ENCODE measurements at places on chromosomes 6 and 20.

DNA sequence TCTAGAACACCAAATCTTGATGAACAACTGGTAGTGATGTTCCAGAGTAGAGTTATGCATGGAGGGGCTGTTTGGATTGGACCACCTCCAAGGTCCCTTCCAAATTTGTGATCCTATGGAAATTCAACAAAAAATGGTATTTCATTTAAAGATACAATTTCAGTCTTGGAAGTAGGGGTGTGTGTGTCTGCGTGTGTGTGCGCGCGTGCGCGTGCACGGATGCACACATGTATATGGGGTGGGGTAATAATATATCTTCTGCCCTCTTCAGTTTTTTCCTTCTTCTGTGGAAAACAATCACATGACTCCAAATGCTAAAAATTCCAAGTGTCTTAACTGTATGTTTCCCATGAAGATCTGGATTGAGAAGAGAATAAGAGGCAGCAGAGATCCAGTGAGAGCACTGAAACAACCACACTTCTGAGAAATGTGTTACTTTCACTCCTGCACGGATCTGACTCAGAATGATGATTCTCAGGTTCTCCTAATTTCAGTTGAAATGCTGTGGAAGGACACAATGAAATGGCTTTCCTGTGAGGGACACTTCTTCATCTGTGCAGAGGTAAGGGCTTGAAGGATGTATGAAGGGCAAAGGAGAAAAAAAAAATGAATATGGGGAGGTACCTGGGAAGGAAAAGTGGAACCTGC lies 10.6 kb upstream of the IL17F start:
- no peak for DNase-seq

DNA sequence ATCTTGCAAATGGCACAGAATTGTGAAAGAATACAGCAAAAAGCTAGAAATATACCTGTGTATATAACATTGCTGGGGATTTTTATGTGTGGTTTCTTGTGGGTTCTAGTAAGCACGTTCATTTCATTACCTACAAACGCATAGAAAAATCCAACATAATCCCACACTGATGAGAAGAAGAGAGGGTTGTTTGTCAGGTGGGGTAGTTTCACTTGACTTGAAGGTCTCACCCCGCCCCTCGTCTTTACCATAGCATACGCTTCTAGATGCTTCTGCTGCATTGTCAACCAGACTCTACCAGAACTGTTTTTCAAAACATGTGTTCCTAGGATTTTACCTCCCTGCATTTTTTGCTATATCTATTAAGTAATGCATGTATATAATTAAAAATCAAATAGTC lies 284.1 kb upstream of the TAB2 start:
- DNase-seq = no peak

DNA sequence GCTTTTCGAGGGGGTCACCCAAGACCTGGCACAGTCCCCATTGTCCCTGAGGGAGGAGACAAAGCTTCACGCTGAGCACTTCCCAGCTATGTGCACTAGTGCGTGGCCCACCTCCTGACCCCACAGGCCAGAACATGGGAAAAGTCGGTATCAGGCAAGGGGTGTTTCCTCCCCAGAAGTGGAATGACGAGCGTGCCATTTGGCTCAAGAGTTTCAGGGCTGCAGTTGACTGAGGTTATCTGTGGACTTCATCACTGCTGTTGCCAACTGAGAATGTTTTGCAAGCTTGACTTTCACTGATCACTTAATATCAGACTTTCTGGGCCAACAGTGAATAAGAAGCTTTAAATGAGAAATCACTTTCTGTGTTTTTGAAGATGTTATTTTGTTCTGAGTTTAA lies 137.0 kb upstream of the AFDN start:
- no peak for DNase-seq

DNA sequence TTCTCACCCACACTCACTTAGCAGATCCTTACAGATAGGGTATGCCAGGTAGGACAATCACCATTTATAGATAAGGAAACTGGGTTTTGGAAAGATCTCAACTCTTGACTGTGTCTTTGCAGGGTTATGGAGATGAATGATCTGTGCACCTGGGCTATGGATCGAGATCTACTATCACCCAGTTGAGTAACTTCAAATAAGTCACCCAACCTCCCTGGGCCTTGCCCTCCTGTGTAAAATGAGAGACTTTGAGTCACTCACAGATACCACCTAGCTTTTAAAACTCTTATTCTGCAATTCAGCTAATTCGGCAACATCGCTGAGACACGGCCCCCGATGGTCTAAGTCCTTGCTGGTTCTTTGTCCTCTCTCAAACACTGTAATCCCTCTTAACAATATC lies 53.5 kb downstream of the HIVEP2 start:
- no peak for DNase-seq

DNA sequence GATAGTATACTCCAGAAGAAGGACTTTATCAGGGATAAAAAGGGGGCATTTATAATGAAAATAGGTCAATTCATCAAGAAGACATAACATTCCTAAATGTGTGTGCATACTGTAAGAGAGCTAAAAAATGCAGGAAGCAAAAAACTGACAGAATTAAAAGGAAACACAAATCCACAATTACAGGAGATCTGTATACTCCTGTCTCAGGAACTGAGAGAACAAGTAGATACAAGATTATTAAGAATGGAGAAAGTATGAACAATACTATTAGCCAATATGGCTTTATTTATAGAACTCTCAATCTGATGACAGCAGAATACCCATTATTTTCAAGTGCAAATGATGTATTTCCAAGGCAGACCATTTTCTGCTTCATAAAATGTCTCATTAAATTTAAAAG lies 167.7 kb upstream of the BMP5 start:
- DNase-seq = no peak

- no peak for DNase-seq
Observed at GRCh38 chr6:46201702-46202101, 30.9 kb upstream of the ENPP5 start.

DNA sequence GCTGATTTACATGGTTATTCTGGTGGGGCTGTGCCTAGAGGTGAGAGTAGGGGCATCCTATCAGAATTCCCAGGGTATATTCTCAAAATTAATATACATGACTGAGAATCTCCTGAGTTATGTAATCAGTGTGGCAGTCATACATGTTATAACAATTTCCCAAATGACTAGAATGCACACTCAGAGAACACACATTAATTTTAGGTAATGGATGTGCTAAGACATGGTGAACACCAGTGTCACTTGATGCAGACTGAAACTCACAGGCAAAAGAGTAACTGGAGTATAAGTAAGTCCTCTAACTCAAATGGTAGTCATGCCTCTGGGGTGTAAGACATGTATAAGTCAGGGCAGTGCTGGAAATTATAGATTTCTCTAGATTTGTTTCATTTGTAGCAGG lies 1198.4 kb upstream of the CITED2 start:
- no peak for DNase-seq

GRCh38 chr6:1464781-1465370 lies 75.5 kb downstream of the FOXF2 start:
- DNase-seq = no peak

- no peak for DNase-seq
Observed at GRCh38 chr6:75618437-75618836, 16.8 kb downstream of the SENP6 start.

DNA sequence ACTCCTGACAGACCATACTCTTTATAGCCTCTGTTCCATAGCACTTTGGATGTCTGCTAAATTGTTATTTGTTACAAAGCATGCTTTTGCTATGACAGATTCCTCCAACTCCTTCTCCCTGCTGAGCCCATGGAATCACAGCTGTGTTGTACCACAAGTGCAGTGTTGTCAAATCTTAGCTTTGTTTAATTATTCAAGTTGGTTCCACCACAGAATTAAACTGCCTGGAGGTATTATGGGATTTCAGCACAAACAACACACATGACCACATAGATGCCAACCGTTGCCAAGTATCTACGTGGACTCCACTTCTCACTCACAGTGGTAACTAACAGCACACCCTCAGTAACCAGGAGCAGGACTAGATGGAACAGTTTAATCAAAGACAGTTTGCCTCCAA lies 32.7 kb upstream of the MARCKS start:
- DNase-seq = no peak

DNA sequence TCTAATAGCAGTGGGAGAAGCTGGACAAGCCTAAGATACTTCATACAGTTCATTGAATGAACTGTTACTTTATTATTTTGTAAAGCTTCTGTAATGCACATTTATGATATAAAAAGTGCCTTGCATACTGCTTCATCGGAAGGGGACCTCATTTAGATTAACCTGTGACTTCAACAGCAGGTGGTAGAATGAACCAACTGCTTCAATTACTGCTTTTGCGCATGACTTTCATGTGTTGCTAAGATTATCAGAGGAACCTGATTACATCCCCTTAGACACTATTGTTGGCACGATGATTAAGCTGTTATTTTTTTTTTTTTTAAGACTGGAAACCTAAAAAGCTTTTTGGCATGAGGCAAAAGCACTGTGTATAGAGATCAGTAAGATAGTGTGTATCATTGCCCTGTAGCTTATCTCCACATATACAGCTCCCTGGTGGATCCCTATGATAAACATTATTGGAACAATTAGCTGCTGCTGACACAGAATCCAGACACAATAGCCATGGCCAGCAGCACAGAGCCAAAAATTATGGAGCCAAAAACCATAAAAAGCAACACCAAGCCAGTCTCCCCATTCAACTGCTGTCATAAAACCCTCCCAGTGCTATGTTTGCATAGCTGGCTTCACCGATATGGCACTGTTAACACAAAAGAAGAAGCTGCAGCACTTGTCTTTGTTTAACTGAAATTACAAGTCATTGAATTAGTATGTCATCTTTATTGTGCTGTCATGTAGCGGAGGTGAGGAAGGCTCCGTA lies 731.6 kb upstream of the MMS22L start:
- DNase-seq = no peak

GRCh38 chr20:50198180-50198666 lies 7.6 kb downstream of the CEBPB start:
- DNase-seq = no peak

- no peak for DNase-seq
Observed at GRCh38 chr20:63151554-63152321, 64.2 kb downstream of the YTHDF1 start.

- no peak for DNase-seq
Observed at GRCh38 chr20:45704969-45705637, at the start of gene WFDC10B. Gene WFDC10B (minus strand): TSS chr20:45705019. CDS start chr20:45685992, 19,027 bp downstream.

- DNase-seq = no peak
Observed at GRCh38 chr6:166446146-166446545, 63.4 kb upstream of the MPC1 start.

GRCh38 chr6:129849456-129849855 lies 11.7 kb downstream of the TMEM244 start:
- DNase-seq = no peak
